ENCODE measurements at places on chromosomes 12 and 14.

GRCh38 chr12:93434256-93434865 is 7.4 kb downstream of the UBE2N start:
- no peak for DNase-seq

- DNase-seq, result no peak
Observed at GRCh38 chr12:4267704-4268328, 5.7 kb upstream of the CCND2 start.

DNA sequence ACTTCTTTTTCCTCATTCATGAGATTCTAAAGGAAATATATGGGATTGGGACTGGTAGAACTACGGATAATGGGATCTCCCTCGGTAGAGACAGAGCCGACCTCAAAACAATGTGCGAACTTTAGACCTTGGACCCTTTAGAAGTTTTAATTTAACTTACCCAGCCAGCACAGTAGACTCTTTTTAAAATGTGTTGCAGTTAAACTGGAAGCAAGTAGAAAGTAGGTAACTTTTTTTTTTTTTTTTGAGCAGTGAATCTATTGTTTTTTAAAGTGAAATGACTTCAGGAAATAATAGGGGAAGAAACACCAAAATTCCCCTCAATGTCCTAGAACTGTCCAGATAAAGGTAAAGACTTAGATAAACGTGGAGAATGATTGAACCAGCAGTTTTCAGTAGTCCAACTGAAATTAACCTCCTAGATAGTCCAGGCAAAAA is 1.1 kb upstream of the ATXN2 start:
- no peak for DNase-seq

GRCh38 chr12:59403259-59403932 is 192.4 kb upstream of the SLC16A7 start:
- DNase-seq, result peak; percentile 15

DNA sequence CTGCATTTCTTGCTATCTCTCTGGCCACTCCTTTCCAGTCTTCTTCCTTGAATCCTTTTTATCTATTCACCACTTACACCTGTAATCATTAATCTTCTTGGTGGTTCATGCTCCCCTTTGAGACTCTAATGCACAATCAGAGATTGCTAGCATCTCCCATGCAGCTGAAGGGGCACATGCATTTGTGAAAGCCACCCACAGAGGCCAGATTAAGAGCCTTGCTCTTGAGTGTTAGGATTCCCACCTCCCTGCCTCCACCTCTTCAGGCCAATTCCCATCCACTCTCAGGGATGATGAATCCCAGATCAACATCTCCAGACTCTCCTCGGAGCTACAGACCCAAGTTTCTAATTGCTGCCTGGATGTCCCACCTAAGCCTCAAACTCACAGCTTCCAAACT is 19.4 kb upstream of the KRT18 start:
- no peak for DNase-seq

DNA sequence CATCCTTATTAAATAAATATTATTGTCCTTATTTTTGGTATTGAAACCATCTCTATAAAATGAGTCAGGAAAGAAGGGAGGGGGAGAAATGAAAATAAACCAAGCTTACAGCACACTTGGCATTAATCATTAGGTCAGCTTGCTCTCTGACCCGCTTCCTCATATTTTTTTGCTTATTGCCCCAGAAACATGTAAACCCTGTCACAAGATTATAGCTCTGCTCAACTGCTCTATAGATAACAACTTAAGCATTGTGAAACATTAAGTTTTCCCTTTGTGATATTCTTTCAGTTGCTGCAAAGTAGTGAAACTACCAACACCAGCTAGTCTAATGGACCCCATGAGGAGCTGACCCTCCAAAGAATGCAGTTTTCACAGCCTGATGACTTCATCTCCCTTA is 819.5 kb downstream of the SLC16A7 start:
- no peak for DNase-seq

DNA sequence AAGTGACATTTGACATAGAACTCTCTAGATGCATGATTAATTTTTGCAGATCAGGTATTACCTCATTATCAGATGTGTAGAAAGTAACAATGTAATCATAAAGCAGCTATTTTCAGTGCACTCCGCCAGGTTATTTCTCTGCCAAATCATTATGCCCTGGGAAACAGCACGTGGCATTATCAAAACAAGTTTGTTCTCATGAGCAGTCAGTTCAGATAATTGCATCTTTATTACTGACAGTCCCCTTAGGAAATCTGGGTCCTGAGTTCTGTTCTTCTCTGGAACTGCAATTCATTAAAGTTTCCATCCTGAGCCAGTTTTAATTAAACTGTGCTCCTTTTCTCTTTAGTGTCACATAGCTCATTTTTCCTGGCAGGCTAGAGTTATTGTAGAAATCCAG is 94.7 kb upstream of the KRR1 start:
- DNase-seq, result no peak

DNA sequence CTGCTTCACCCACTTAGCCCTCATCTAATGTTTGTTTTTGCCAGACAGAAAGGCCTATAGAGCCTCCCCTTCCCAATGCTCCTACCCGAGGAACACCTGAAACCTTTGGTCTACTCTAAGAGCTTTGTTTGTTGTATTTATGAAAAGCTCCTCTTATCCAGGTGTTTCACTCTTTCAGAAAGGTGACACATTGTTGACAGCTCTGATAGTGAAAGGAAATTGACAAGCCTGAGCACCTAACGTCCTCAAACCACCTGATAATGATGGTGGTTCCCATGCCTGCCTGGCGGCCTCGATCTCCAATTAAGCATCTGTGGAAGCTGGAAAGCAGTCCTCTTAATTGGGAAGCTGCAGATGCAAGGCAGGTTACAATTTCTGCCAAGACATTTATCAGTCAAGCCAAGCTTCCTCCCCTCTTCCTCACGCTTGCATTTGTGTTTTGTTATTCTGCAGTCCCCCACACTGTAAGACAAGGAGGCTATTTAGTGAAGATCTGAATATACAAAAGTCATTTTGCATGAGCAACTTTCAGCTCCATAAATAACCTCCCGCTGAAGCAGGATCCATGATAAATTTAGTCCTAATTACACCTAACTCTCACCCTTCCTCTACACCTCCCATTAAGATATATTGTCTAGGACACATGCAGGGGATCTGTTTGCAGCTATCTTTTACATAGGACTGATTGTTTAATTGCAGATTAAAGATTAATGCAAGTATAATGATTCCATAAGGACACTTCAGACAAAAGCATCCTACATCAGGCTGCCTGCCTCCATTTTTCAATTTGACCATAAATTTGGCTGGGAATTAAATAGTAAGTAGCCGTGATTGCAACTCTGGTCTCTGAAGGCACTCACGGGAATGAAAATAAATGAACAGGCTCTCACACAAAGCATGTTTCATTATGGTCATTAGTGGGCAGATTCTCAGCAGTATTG is 288.6 kb downstream of the PDZRN4 start:
- DNase-seq, result no peak

DNA sequence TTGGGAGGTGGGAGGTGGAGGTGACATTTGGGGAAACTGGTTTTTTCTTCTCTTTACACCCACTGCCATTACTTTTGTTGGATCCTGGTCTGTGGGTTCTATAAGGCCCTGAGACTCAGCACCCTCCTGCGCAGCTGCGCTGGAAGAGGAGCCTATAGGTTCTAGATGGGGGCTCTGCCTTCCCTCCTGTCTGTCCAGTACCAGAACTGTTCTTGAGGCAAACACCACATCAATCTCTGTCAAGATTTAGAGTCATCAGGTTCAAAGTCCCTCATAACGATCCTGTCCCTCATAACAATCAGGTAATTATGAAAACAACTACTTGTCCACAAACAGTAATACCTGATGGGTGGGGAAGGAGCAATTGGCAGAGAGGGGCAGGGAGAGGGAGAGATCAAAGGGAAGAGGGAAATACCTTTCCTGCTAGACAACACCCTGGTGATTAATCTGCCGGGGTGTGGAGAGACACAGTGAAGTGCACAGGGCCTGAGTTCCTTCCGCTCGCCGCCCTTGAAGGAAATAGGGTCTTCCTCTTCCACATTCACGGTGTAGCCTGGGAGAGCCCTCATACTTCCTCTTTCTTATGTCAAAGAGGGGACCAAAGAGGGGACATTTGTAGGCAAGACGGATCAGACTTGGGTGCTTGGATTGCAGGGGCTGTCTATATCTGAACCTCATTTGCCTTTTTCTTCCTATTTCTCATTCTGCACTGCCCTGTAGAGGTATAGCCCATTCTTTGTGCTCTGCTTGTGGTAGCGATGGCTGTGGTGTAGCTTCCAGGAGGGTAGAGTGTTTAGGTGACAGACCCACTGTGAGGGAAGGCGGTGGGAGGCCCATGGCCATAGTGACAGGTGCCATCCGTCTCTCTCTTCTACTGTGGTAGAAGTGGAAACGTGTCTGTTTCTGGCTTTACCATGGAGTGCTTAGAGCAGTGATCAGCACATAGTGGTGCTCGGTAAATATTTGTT is 12.6 kb downstream of the GPRC5A start:
- DNase-seq, result no peak

DNA sequence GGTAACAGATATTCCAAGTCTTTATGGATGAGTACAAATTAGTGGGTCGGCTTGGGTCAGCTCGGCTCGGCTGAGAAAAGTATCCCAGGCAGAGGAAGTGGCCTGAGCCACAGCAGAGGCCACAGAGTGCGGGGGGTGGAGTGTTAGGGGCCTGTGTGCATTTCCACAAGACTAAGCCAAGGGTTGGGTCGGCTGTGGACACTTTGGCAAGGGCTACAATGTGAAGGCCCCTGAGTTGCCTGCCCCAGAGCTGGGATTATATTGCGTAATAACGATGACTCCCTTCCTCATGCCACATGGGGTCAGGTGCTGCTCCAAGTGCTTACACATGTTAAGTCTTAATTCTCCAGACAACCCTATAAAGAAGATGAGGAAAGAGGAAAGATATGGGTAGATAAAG is 11.4 kb downstream of the EVL start:
- DNase-seq, result no peak

DNA sequence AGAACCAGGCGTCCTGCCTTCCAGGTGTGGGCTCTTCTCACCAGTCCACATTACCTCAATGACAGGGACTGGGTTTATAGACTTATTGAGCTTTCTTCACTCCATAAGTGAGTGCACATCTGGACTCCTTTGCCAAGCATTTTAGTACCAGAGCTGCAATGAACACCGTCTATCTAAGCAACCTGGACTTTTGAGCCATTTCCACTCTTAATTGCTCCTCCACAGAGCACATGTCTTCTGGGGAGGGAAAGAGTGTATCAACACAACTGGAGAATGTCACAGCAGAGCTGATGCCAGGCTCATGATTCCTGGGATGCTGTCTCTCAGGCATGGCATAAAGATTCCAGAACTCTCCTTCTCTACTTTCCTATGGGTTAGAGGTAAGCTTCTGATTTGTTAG is 43.0 kb upstream of the BDKRB2 start:
- DNase-seq, result no peak

GRCh38 chr12:6370994-6371754 is 4.2 kb downstream of the SCNN1A start:
- no peak for DNase-seq

GRCh38 chr12:111274777-111275176 is 94.1 kb downstream of the PHETA1 start:
- DNase-seq, result no peak

DNA sequence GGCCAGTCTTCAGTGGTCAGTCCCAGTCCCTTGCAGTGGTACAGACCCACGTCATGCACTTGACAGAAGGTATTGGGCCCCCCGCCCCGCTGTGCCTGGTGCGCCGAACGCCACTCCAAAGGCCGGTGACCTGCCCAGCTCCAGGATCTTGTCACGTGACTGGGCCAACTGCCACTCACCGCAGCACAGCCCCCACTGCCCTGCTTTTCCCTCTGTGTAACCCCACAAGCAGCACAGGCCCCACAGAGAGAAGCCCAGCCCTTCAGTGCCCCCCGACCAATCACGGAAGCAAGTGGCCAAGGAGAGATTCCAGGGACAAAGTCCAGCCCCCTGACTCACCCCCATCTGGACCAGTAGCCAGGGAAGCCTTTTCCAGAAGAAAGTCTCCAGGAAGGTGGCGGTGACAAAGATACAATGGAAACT is 498 bp downstream of the GPR132 start:
- DNase-seq, result peak; percentile 74

GRCh38 chr14:83975841-83976770 is 1553.8 kb upstream of the FLRT2 start:
- DNase-seq, result no peak

DNA sequence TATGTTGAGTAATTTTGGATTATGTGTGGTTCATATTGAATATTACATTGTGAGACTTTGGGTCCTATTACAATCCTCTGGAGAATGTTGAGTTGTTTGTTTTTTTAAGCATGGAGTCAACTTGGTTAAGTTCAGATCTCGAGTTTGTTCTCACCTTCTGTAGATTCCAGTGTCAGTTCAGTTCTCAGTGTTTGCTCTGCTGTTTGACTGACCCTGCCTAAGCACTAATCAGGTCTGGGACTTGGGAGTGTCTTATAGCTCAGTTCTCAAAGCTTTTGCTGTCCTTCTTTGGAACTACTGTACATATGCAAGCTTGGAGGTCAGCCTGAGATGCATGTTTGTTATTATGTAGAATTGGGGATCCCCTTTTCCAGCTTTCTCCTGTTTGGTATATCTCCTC is 63.1 kb downstream of the DIP2B start:
- no peak for DNase-seq

DNA sequence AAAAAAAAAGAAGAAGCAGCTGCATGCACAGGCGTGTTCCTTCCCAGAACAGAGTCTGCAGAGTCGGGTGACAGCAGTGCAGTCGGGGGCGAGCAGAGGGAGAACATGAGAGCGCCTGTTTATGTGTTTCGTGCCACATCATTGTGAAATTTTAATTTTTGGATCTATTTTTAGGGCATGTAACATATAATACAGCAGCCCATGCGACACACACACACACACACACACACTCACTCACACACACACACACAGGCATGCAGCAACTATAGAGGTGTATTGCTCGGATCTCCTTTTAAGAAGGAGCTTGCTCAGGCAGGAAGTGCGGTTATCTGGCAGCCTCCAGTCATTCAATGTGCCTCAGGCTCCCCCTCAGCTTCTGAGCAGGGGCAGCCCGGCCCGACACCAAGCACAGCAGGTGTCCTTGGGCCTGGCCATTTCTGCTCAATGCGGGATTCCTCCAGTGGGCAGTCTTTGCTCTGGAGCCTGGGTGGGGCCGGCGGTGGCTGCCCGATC is 71.8 kb downstream of the ZNF664 start:
- no peak for DNase-seq

DNA sequence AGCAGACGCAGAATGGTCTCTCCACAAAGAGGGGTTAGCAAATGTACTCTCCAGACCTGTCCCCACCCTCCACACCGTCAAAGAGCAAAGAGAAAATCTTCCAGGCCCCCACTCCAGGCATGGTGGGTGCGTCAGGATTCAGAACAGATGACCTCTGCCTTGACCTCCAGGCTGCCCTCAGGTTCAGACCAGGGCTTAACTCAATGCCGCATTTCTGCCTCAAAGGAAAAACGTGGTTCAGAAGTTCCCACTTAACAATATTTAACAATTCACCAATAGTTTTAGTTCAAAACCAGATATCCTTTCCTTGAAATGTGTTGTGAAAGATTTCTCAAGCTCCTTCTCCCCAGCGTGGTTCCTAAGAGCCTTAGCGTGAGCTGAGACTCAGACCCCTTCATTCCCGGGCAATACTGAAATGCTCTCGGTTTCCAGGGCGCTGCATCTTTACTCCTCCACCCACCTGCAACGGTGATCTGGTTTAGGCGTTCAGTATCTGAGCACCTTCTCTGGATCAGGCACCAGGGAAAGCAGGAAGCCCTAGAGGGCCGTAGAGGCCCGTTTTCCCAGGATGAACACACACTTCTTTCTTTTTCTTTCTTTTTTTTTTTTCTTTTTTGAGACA is 22.9 kb downstream of the HSP90AA1 start:
- DNase-seq, result no peak

All from CD4-positive, alpha-beta T cell treated with Interleukin-1 beta for 1 hour (primary cell).